ENCODE measurements at places on chromosomes 16 and 17. TPM values are rescaled to one million over a fixed set of nuclear protein-coding genes. Genes with fewer than 3 reads are reported as not detected.

The FOXC2 gene
- total RNA-seq = 0.13 TPM

The SHBG gene
- total RNA-seq = not detected

The CUEDC1 gene
- 55.6 TPM for total RNA-seq

The SLC46A1 gene
- 4.4 TPM for total RNA-seq

The HOXB9 gene
- total RNA-seq = 8.2 TPM

The NLRC3 gene
- 0.09 TPM for total RNA-seq

The ABCC11 gene
- total RNA-seq = 0.13 TPM

The SLC12A3 gene
- not detected for total RNA-seq

The FTO gene
- total RNA-seq = 72.7 TPM

The ICAM2 gene
- 0.99 TPM for total RNA-seq

The TLCD2 gene
- 4.2 TPM for total RNA-seq

The PRSS21 gene
- total RNA-seq = not detected

The CCL5 gene
- not detected for total RNA-seq

DNA sequence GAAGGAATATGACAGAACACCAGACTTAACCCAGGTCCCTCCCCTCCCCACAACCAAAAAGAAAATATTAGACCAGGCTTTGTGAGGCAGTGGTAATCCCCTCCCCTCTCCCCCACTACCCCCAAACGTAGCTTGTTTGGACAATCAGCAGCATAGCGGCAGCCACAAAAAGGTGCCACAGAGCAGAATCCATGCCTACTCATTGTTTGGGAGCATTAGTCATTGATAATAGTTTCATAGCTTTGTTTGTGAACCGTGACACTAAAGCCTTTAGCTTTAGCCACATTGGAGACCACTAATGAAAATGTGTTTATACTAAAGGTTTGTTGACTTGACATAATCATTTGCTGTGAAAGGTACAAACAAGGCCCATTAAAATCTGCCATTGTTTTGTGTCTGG, 65.1 kb downstream of the NUP93 start:
- peaks cover 13% of the 10 kb centered on the region for H3K4me1 ChIP-seq
- no peak overlapping the region for H3K27ac ChIP-seq
- H3K27me3 ChIP-seq = no peaks in the 10 kb centered on the region
- H3K36me3 ChIP-seq = no peaks in the 10 kb centered on the region
- no peak for DNase-seq

GRCh38 chr16:27491894-27492587, 57.7 kb downstream of the GTF3C1 start:
- DNase-seq = peak; percentile 18
- H3K36me3 ChIP-seq = peaks cover 64% of the 10 kb centered on the region
- no peak overlapping the region for H3K4me3 ChIP-seq
- peak overlapping the region; percentile 42 for H3K27ac ChIP-seq
- no peaks in the 10 kb centered on the region for H3K27me3 ChIP-seq

- H3K4me1 ChIP-seq = peaks cover 11% of the 10 kb centered on the region
- no peaks in the 10 kb centered on the region for H3K36me3 ChIP-seq
- no peaks in the 10 kb centered on the region for H3K27me3 ChIP-seq
- no peak overlapping the region for H3K4me3 ChIP-seq
- DNase-seq = peak; percentile 97
Observed at GRCh38 chr17:59513934-59514841, 51.2 kb upstream of the DHX40 start.

DNA sequence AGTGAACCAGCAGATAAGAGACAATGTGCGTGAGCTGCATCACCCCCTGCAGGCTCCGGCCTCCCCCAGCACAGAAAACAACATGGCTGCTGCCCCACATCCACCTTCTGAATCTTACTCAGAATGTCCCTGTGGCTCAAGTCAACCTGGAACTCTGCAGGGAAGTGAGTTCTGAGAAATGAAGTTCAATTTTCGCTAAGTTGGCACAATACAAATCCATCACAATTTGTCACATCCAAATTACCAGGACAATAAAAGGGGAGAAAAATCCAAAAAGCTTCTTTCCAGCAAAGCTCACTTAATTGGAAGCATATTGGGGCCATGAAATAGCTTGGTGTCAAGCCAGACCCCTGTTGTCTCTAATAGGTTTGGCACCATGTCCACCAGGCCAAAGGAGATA, 38.1 kb downstream of the CLEC19A start:
- no peak overlapping the region for H3K27ac ChIP-seq
- H3K27me3 ChIP-seq = no peaks in the 10 kb centered on the region
- H3K4me3 ChIP-seq = no peak overlapping the region
- H3K4me1 ChIP-seq = no peaks in the 10 kb centered on the region
- DNase-seq = no peak

DNA sequence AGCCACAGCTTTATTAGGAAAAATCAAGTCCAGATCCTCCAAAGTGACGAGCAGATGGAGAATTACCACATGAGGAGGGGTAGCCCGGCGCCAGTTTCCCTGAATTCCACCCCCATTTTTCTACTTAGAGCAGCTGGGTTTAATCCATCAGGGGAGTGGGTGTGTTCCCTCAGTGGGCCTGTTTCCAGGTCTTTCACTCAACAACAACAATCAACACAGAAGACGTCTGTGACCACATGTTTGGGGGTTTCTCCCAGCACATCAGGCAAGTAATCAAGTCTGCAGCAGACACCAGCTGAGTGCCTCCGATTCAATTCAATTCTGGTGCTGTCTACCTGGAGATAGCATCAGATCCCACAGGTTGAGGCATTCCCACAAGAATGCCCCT, 6.8 kb downstream of the SLC6A2 start:
- H3K27ac ChIP-seq = no peak overlapping the region
- DNase-seq = no peak
- H3K4me3 ChIP-seq = no peak overlapping the region
- H3K27me3 ChIP-seq = peaks cover 19% of the 10 kb centered on the region
- H3K4me1 ChIP-seq = no peaks in the 10 kb centered on the region

DNA sequence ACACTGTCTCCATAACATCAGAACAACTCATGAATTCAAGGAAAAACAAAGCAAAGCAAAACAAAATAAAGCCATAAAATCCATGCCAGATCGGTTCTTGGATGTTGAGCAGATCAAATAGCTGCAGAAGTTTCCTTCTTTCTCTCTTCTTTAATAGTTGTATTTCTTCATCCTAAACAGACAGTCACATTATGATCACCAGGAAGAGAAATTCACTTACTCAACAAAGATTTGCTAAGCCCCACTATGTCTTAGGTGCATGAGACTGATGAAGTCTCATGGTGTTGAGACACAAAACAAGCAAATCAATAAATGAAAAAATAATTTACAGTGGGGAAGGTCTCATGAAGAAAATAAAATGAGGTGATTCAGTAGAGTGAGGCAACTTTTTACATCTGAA, 72.8 kb downstream of the WIPI1 start:
- no peak for DNase-seq
- H3K4me3 ChIP-seq = no peak overlapping the region
- H3K27me3 ChIP-seq = no peaks in the 10 kb centered on the region
- no peaks in the 10 kb centered on the region for H3K4me1 ChIP-seq
- H3K36me3 ChIP-seq = no peaks in the 10 kb centered on the region

- H3K4me3 ChIP-seq = no peak overlapping the region
- no peaks in the 10 kb centered on the region for H3K27me3 ChIP-seq
- no peak overlapping the region for H3K27ac ChIP-seq
Observed at GRCh38 chr16:30621765-30622164, 11.6 kb upstream of the ZNF689 start.

DNA sequence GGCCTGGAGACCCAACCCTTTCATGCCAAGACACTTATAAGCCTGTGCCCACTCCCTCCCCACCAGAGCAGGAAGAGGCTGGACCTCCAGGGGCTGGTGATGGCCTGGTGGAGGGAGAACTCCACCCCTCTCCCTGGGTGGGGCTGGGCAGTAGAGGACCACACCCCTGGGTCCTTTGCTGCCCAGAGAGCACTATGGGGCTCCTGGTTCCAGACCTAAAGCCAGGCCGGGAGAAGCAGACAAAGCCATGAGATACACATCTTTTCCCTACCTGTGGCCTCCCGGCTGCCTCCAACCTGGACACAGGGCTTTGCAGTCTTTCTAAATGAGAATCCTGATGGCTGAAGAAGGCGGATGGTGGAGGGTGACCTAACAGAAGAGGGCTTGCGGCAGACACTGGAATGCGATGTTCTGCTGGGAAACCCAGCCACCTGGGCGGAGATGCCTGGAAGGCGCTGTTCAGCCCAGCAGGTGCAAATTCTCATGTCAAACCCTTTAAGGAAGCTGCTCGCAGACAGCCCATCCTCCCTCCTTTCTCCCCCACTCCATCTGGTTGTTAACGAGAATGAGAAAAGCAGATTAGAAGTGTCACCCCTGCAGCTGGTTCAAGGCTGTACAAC, 43.9 kb upstream of the KIFC3 start:
- no peaks in the 10 kb centered on the region for H3K27me3 ChIP-seq
- peaks cover 79% of the 10 kb centered on the region for H3K4me1 ChIP-seq
- H3K27ac ChIP-seq = peak overlapping the region; percentile 100
- H3K4me3 ChIP-seq = peak overlapping the region; percentile 39
- DNase-seq = peak; percentile 89

DNA sequence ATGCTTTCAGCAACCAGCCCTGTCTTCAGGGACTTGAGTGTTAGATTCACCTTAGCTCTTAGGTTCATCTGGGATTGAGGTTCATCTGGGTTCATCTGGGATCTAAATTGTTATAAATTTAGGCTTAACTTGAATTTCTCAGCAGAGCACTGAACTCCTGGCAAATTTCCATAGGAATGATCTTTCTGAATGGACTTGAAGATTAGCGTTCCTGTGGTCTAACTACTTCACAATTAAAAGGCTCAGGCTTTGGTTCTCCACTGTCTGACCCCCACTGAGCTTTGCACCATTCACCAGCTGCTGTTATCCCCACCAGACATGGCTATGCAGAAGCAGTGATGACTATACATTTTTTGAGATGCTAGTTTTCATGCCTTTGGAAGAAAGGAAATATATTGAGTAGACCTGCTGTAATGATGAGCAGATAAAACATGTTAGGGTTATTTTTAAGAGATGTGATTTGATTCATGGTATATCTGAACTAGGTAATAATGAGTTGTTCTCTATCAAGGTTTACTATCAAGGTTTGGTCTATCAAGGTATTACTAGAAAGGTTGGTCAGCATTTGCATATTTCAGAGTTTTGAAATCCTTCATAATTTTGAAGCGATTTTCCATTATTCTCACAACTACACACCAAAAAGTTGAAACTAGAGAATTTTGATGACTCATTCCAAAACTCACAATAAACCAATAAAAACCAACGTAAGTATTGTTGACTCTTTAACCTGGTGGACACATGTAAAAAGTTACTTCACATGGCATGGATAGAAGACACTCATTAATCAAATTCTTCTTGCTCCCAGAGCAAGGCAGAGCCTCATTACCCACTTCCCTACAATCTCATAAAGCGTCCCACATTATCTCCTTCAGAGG, 71.7 kb downstream of the SNX11 start:
- peak; percentile 81 for DNase-seq
- H3K4me1 ChIP-seq = peaks cover 21% of the 10 kb centered on the region
- no peaks in the 10 kb centered on the region for H3K36me3 ChIP-seq
- H3K27me3 ChIP-seq = no peaks in the 10 kb centered on the region

DNA sequence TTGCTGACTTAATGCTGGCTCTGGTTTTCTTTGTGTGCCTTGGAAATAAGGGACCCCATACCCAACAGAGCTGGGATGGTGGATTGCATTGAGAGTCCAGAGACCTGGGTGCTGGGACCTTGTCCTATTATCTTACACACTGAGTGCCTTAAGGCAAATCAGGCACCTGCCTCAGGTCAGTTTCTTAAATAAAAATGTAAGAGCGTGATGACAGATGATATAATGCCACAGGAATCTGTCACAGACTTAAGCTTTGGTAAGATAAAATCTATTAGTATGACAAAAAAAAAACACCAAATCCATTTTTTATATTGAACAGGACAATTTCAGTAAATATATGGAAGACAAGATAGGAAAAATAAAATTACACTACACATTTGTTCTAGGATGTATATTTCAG, 1.6 kb downstream of the MT1A start:
- no peaks in the 10 kb centered on the region for H3K4me1 ChIP-seq
- peaks cover 63% of the 10 kb centered on the region for H3K27me3 ChIP-seq
- no peak for DNase-seq
- no peak overlapping the region for H3K27ac ChIP-seq
- H3K36me3 ChIP-seq = no peaks in the 10 kb centered on the region

DNA sequence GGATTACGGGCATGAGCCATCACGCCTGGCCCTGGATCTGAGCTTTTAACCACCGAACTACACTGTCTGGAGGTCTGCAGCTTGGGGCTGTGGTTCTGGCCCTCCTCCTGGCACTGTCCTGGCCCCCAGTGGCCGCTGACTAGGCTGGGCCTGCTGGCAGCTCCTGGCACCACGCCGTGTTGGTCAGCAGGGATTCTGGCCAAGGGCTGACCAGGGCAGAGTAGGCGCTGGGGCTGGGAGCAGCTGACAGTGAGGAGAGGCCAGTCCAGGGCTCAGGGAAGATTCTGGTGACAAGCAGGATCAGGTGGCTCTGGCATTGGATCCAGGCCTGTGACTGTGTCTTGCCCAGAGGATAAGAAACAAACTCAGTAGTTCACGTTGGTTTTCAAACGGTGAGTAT, 14.6 kb downstream of the EEF2K start:
- H3K27me3 ChIP-seq = no peaks in the 10 kb centered on the region
- H3K27ac ChIP-seq = no peak overlapping the region
- peaks cover 6% of the 10 kb centered on the region for H3K4me1 ChIP-seq

GRCh38 chr16:4477966-4478365, 1.8 kb downstream of the HMOX2 start:
- H3K36me3 ChIP-seq = no peaks in the 10 kb centered on the region
- no peak for DNase-seq

DNA sequence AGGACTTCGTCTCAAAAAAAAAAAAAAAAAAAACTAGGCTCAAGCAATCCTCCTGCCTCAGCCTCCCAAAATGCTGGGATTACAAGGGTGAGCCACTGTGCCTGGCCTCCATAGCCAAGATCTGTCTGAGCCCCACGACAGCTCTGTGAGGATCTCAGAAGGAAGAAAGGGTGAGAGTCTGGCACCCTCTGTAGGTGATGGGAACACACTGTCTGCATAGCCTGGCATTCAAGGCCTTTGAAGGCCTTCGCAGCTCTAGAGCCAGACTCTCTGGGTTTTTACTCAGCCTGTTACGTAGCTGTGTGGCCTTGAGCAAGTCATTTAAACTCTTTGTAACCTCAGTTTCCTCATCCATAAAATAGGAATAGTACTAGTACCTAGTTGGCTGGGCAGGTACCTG, 6.3 kb upstream of the XPO6 start:
- peak; percentile 80 for DNase-seq
- no peaks in the 10 kb centered on the region for H3K4me1 ChIP-seq
- H3K36me3 ChIP-seq = no peaks in the 10 kb centered on the region
- no peaks in the 10 kb centered on the region for H3K27me3 ChIP-seq
- H3K4me3 ChIP-seq = no peak overlapping the region
- H3K27ac ChIP-seq = no peak overlapping the region

- no peaks in the 10 kb centered on the region for H3K36me3 ChIP-seq
- no peaks in the 10 kb centered on the region for H3K27me3 ChIP-seq
- H3K27ac ChIP-seq = no peak overlapping the region
- H3K4me3 ChIP-seq = no peak overlapping the region
- DNase-seq = no peak
Observed at GRCh38 chr17:44279666-44280391, 11.9 kb upstream of the SLC4A1 start.

- no peak for DNase-seq
- H3K27me3 ChIP-seq = peaks cover 4% of the 10 kb centered on the region
Observed at GRCh38 chr16:62288990-62289629, 252.9 kb upstream of the CDH8 start.

GRCh38 chr17:53470626-53471025, 352.1 kb upstream of the KIF2B start:
- no peaks in the 10 kb centered on the region for H3K4me1 ChIP-seq
- H3K4me3 ChIP-seq = no peak overlapping the region
- no peaks in the 10 kb centered on the region for H3K36me3 ChIP-seq
- no peaks in the 10 kb centered on the region for H3K27me3 ChIP-seq
- H3K27ac ChIP-seq = no peak overlapping the region
- DNase-seq = no peak

GRCh38 chr17:34644941-34645550, 65.7 kb downstream of the TMEM132E start:
- no peaks in the 10 kb centered on the region for H3K27me3 ChIP-seq
- H3K4me1 ChIP-seq = no peaks in the 10 kb centered on the region
- no peak overlapping the region for H3K4me3 ChIP-seq

Data from A673 (cell line).